ENCODE measurements at places on chromosomes 3 and 15. TPM values are rescaled to one million over a fixed set of nuclear protein-coding genes. Genes with fewer than 3 reads are reported as not detected.

DNA sequence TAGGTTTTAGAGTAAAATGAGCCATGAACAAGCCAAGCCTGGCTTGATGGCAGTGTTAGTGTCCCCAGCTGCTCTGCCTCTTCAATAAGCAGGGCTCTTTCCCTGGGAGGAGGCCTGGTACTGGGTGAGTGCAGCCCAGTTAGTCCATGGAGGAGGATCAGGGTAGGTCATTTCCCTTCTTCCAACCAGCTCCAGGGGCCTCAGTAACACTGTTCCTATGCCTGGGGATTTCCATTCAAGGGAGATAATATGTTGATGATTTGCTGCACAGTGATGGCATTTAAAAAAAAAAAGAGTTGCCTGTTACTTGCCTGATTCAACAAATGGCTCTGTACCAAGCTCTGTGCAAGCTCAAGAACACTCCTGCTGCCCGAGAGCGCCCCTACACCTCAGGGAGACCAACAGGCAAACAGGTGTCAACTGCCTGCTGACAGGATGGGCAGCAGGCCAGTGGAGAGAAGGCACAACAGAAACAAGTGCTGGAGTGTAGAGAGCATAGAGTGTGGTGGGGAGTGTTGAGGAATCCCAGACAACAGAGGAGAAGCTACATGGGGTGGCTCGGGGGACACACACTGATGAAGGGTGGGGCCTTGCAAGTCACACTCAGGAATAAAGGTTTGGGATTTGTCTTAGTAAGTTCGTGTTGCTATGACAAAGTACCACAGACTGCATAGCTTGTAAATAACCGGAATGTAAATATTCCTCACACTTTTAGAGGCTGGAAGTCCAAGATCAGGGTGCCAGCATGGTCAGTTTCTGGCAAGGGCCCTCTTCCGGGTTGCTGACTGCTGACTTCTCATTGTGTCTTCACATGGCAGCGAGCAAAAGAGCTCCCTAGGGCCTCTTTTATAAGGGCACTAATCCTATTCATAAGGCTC lies 78.6 kb upstream of the PXYLP1 start:
- no peak overlapping the region for H3K27ac ChIP-seq
- no peaks in the 10 kb centered on the region for H3K4me1 ChIP-seq
- H3K4me3 ChIP-seq, result no peak overlapping the region
- no peak for DNase-seq
- no peaks in the 10 kb centered on the region for H3K36me3 ChIP-seq

DNA sequence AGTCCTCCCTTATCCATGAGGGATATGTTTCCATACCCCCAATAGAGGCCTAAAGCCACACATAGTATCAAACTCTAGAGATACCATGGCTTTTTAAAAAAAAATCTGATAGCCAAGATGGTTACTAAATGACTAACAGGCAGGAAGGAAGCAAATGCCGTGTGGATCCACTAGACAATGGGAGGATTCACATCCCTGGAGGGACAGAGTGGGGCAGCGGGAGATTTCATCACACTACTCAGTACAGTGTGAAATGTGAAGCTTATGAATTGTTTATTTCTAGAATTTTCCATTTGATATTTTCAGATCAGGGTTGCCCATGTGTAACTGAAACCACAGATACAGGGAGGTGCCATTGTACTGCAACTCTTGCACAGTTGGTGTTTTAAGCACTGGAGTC lies 826.6 kb downstream of the SQOR start:
- no peaks in the 10 kb centered on the region for H3K36me3 ChIP-seq
- no peak overlapping the region for H3K27ac ChIP-seq
- H3K4me3 ChIP-seq, result no peak overlapping the region
- no peak for DNase-seq
- no peaks in the 10 kb centered on the region for H3K4me1 ChIP-seq
- no peaks in the 10 kb centered on the region for H3K27me3 ChIP-seq

DNA sequence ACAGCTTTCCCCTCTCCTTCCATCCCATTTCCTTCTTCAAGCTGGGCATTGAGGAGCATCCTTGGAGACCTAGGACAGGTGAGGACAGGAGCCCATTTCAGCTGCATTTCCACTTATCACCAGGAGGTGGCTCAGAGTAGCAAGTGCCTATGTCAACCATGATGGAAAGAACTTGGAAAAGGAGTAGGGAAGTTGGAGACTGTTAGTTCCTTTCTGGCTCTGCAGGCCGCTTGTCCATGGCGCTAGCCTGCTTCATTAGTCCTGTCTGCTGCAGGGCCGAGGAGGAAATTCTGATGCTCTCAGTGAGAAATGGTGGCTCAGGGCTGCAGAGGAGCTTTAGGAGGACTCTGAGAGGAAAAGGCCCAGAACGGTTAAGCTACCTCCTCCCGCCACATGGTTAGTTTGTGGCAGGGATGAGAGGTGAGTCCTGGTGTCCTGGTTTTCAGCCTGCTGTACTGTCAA lies 7.0 kb upstream of the CD276 start:
- H3K27ac ChIP-seq, result no peak overlapping the region
- H3K36me3 ChIP-seq, result no peaks in the 10 kb centered on the region
- H3K27me3 ChIP-seq, result peaks cover 36% of the 10 kb centered on the region

GRCh38 chr3:134917631-134918030 lies 122.6 kb downstream of the EPHB1 start:
- no peaks in the 10 kb centered on the region for H3K27me3 ChIP-seq
- no peak overlapping the region for H3K27ac ChIP-seq
- no peak for DNase-seq
- H3K4me1 ChIP-seq, result peaks cover 4% of the 10 kb centered on the region
- H3K4me3 ChIP-seq, result no peak overlapping the region

GRCh38 chr3:158725348-158726011 lies 6.8 kb downstream of the RARRES1 start:
- H3K27me3 ChIP-seq, result no peaks in the 10 kb centered on the region
- peaks cover 14% of the 10 kb centered on the region for H3K36me3 ChIP-seq
- peaks cover 37% of the 10 kb centered on the region for H3K4me1 ChIP-seq
- H3K4me3 ChIP-seq, result no peak overlapping the region
- no peak overlapping the region for H3K27ac ChIP-seq

SLC12A1 gene
- total RNA-seq, result not detected

CHRNA5 gene
- 2.1 TPM for total RNA-seq

GREM1 gene
- not detected for total RNA-seq

Data from activated CD4-positive, alpha-beta memory T cell treated with anti-CD3 and anti-CD28 coated beads, Interleukin-2, amount 10 ng/mL, durations not matched to agents 7 days and 5 days (primary cell).